RPMI8226 (cell line): ENCODE measurements at places on chromosomes 5 and 9.
A peak's percentile ranks its signal among the peaks of the same experiment; 100 is the strongest.

GRCh38 chr5:158392753-158393152 lies 533.8 kb upstream of the CLINT1 start:
- DNase-seq = no peak

DNA sequence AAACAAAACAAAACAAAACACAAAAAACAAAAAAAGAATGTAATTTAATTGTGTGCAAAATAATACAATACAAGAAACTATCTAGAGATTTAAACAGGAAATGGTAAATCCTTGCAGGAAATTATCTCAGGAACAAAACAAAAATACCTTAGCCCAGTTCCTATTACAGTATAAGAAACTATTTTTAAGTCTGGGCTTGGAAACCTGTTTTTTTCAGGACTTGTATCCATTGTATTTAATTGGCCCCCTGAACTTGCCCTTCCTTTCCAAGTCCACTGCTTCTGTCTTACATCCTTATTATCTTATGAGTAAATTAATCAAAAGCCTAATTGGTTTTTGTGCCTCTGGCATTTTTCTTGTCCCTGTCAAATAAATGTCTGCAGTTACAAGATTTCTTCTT lies 48.5 kb downstream of the ST8SIA4 start:
- DNase-seq = no peak

DNA sequence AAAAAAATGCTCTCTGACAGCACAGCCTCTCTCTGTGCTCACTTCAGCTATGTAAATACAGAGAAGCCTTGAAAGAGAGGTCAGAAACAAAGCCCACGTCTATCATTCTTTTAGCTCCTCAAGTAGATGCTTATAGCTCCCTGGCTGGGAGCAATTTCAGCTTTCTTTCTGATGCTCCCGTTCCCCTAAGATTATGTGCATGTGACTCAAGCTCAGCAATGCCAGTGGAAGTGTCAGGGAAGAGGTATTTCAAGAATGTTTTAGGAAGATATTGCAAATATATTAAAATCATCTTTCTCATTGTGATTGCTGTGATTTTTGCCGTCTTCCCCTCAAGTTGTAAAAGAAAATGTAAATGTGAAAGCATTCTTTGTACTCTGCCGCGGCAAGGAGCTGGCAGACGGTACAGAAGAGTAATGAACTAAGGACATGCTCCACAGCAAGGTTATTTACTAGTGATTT lies 1353.7 kb upstream of the ACO1 start:
- DNase-seq = no peak

DNA sequence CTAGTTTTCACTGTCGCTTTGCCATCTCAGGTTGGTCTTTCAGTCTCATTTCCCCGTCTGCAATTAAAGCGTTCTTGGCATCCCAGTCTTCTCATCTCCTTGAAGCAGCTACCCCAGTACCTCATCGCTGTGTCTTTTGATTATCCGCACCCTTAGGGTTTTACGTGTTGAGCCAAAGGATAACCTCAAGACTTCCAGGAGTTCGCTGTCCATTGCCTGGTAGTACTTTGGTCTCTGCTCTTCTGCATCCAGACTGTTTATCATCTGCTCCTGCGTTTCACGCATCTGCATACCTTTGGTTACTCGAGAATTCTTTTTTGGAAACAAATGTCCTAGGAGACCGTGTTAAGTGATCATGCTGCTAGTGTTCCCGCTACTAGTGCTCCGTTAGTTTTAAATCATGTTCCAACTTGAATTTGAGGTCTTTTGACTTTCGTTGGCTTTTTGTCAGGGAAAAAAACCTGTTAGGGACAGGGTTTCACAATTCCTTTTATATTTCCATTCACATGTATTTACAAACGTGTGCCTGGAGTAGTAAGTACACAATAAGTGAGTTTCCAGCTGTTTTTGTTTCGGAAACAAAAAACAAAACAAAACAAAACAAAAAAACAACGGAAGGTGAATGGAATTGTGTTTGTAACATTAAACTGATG lies 888 bp downstream of the RABGAP1 start:
- DNase-seq = peak; percentile 28

- no peak for DNase-seq
Observed at GRCh38 chr5:138372225-138372624, 19.7 kb downstream of the KDM3B start.

DNA sequence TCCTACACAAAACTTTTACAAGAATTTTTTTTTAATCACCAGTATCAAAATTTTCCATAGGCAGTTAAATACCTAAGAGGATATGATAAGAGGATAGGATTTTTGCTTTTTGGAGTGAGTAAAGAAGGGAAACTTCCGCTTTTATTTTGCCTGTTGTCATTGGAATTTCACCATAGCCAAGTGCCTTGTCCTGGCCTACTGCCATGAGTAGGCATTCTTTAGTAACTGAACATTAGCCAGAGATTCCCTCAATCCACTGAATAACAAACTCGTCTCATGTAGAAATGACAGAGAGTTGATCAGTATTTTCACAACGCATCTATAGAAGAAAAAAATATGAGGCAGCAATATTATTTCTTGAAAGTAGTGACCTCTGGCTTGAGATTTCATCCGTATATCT lies 289.6 kb upstream of the ADAMTSL1 start:
- DNase-seq = no peak

GRCh38 chr9:114117996-114118830 lies 19.1 kb upstream of the KIF12 start:
- no peak for DNase-seq

DNA sequence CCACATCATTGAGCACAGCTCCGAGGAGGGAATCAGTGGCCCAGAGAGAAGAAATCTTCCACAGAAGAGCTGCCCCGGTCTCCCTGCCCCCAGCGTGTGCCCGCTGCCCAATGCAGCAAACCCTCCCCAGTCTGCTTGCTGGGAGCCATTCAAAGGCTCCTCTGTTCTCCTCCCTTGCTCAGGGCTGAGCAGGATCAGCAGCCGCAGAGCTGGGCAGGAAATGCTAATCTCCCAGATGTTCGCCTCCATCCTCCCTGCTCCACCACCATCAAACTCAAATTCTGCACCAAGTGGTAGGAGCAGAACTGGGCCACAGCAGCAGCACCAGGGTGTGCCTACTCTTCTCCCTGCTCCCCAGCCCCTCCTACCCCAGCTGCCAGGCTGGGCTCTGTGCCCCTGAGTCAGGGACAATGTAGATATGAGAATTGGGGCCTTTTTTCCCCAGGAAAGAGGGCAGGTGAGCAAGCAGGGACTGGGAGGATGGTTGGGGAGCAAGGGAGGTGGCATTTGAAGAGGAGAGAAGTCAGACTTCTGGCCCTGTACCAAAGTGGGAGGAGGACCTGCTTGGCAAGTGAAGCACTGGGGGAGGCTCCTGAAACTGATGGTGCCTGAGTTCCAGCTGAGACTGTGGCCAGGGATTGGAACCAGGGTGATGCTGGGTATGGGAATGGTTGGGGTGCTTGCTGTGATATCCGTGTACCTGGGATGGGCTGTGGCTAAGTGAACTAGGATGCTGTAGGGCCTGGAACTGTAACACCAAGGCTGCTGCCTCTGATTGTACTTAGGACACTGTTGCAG lies 1.9 kb upstream of the PCDH1 start:
- DNase-seq = peak; percentile 74

DNA sequence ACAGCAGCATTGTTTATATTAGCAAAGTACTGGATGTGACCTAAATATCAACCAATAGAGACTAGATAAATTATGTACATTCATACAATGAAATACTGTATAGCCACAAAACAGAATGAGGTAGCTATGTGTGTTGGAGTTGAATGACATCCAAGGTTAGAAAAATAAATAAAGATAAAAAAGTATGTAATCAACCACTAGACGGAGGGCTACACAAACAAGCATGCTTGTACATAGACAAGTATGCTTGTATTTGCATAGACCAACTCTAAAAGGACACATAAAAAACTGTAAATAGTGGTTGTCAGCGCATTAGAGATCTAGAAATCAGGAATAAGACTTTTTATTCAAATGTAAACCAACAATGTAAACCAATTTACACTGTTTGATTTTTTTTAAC lies 3.0 kb downstream of the FEM1C start:
- no peak for DNase-seq

DNA sequence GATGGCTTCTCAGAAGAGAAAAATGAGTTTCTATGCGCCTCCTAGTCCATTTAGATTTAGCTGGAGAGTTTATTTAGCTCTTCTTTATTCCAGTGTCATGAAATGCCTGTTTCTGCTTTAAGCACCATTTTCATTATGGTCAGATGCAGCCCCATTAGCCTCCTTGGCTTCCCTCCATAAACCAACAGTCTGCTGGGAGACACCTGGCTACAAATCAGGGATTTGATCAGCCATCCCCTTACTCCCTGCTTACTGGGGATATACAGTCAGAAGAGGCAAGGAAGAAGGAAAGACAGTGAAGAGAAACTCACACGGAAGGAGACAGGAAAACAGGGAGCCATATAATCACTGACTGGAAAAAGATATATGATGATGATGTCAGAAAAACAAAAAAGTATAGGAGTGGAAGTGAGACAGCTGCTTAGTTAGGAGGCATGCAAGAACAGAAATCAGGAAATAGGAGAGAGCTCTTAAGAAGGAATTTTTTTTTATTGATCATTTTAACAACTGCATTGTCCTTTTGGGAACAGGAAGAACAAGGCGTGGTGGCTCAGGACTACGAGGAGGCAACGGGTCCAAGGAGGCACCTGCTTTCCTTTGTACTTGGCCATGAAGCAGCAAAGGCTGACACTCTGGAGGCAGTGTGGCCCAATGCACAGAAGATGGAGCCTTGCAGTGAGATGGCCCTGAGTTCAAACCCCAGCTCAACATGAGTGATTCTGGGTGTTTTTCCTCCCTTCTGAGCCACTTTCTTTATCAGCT lies 56.1 kb downstream of the MED27 start:
- no peak for DNase-seq

DNA sequence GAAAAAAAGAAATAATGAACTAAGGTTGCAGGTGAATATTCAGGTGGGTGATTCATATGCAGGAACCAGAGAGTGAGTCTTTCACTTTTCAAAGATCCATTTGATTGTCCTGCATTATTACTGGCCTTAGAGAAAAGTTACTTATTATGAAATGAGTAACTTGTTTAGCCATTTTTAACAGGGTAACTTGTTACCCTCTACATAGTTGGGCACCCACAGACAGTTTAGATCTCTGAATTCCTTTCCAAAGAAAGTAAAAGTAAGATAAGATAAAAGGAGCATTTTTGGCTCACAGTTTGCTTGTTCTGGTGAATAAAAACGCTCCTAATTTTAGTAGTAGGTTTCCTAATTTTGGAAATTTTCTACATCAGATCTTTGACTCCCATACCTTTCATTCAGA lies 54.1 kb upstream of the DAB2 start:
- DNase-seq = no peak

DNA sequence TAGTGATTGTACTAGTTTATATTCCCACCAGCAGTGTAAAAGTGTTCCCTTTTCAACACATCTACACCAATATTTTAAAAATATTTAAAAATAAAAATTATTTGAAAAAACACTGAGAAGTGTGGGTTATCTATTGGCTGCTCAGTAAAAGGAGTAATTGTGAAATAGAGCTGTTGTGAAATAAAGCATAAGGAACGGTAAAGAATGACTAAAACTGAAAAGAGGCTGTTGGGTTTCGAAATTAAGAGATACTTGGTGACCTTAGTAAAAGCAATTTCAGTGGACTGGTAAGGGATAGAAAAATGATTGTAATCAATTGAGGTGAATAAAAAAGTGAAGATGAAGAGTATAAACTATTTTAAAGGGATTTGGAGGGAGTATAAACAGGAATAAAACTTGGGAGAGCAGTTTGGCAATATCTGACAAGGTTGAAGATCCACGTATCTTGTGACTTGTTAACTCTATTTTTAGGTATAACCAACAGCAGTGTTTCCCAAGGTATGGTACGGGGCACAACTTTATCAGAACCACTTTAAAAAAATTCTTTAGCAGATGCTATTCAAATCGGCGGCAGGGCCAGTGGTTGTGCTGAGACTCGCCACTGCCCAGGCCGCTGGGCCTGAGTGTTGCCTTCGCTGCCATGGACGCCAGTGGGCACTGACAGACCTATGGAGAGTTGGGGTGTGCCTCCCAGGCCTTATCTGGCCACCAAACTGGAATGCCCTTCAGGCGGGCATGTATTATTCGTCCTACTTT lies 63.3 kb downstream of the TMEM38B start:
- DNase-seq = no peak

- no peak for DNase-seq
Observed at GRCh38 chr9:6605202-6605601, 40.3 kb downstream of the GLDC start.

DNA sequence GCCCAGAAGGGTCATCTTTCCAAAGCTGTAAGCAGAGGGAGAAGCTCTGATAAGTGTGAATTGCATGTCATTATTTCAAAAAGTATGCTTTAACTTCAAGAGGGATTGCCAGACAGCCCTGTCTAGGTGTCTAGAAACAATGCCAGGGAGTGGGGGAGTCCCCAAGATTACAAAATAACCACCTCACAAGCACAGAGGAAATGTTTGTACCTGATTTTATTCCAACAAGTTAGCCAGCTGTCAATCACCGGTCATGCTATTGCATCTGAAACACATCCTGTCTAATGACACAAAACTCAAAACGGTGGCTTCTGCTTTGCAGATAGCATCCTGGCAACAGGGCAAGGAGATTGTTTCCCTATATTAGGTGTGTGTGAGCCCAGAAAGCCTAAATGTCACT lies 154.2 kb upstream of the WWC1 start:
- DNase-seq = no peak

- no peak for DNase-seq
Observed at GRCh38 chr9:20579524-20580314, 42.6 kb downstream of the MLLT3 start.

DNA sequence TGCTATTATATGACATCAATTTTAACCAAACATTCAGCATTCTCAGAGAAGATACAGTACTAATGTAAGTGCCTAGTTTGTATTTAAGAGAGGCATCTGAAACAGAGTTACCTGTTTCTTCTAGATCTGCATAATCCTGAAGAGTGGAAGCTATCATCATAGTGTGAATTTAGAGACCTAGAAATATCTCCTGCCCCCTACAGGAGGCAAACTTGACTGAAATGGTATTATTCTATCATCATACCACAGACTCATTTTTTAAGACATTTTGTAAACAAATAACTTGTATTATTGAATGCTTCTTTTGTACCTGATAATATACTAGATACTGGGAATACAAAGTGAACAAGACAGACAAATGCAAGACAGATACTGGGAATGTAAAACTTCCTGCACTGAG lies 216.8 kb upstream of the RPS23 start:
- DNase-seq = no peak

DNA sequence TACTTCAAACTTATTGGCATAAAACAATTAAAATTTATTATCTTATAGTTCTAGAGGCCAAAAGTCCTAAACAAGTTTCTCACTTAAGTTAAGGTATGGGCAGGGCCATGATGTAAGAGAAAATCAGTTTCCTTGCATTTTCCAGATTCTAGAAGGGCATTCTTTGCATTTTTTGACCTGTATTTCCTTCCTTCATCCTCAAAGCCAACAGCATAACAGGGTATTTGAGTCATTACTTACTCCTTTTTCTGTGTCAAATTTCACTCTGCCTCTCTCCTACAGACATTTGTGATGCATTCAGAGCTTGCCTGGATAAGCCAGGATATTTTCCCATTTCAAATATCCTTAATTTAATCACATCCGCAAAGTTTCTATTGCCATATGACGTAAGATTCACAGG lies 1499.0 kb downstream of the EFNA5 start:
- DNase-seq = no peak

GRCh38 chr5:107104040-107104995 lies 566.4 kb downstream of the EFNA5 start:
- peak; percentile 40 for DNase-seq

- DNase-seq = no peak
Observed at GRCh38 chr9:70488793-70489105, 74.3 kb upstream of the KLF9 start.
